ENCODE measurements at places on chromosomes 5 and 9.
A peak's percentile ranks its signal among the peaks of the same experiment; 100 is the strongest.

DNA sequence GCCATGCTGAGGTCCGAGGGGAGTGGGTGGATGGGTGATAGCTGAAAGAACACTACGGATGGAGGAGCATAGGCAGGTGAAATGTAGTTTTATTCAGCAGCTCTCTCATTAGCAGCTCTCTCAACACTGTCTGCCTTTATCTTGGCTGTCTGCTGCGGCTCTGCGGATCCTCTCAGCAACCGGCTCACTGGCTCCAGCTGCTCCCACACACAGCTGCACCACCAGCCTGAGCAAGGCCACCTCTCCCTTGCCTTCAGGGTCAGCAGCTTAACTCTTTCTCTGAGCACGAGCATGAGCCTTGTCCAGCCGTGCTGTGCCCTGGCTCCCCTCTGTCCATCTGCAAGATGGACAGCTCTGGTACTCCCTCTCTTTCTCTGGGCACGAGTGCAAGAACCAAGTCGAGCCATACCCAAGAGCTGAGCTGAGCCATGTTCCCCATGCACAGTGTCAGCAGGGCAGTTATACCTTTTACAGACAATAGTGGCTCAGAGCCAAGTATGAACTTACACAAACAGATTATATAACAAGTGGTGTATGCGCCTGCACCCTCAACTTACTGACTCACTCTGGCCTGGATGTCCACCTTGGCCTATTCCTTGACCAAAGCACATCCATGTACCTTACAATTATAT lies 108.5 kb downstream of the MACIR start:
- DNase-seq, result no peak

DNA sequence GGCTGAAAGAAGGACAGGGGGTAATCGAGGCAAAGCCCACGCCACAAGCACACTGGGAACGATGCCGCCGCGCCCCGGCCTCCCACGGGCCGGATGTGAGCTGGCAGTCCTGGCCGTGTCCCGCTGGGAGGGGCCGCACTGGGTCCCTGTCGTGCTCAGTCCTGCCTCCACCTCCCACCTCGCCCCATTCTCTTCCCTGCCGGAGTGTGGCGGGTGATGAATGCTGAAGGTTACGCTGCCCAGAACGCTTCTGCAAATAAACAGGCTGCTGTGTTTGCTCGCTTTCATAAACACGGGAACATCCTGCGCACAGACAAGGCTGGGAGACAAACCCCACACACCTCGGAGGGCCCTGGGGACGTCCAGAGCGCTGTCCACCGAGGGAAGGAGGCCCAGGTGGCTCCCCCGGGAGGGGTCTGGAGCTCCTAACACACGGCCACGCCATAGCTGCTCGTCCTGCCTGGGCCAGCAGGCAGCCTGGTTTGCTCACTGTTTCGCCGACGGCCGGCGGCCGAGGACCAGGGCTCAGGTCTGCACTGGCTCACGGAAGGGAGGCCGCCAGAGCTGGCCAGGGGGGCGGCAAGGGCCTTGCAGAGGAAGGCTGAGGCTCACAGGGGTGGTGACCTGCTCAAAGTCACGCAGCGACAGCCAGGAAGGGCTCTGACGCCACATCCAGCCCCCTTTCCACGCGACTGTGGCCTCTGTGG lies 2.3 kb downstream of the DNLZ start:
- DNase-seq, result no peak

GRCh38 chr9:136484153-136485048 lies 1.6 kb upstream of the SEC16A start:
- peak; percentile 17 for DNase-seq

GRCh38 chr5:78600687-78601414 lies 47.7 kb downstream of the LHFPL2 start:
- DNase-seq, result no peak

DNA sequence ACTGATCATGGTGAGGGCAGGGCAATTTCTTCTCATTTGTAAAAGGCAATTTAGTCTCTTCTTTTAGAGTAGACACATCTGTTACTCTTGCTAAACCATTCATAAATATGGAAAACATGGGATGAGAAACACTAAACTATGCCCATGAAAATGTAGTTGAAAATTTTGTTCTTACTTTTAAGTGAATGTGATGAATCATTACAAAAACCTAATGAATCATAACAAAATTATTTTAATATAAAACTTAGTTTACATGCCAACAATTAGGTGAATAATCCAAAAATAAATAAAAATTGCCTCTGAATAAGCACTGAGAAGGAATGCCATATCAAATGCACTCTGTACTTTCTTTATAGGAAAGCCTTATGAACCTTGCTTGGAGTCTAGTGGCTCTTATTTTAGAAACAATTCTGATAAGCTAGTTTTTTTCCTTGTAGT lies 297.7 kb upstream of the EFNA5 start:
- DNase-seq, result no peak

GRCh38 chr5:27592231-27592630 lies 553.8 kb upstream of the CDH9 start:
- no peak for DNase-seq

- DNase-seq, result no peak
Measured at GRCh38 chr5:7576023-7576715, 180.2 kb downstream of the ADCY2 start.

DNA sequence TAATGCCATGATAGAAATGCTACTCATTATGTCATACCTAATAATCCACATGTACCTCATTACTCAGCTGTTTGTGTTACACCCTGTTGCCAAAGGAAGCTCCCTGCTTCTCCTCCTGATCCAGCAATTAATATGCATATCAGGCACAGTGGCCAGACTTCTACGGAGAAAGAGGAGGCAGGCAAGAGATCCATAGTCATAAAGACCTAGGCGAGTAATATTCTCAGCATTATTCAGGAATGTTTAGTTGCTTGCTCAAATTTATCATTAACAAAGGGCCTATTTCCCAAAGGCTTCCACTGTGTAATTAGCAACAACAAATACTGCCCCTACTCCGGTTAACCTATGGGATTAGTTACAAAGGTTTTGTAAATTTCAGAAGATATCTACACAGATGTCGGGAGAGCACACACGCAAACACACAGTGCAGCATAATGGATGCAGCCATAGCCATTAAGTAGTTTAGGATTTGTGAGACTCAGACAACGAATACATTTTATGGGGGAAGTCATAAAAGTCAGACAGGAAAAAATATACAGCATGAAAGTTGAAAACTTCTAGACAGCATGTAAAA lies 192.6 kb downstream of the EFNA5 start:
- DNase-seq, result no peak

DNA sequence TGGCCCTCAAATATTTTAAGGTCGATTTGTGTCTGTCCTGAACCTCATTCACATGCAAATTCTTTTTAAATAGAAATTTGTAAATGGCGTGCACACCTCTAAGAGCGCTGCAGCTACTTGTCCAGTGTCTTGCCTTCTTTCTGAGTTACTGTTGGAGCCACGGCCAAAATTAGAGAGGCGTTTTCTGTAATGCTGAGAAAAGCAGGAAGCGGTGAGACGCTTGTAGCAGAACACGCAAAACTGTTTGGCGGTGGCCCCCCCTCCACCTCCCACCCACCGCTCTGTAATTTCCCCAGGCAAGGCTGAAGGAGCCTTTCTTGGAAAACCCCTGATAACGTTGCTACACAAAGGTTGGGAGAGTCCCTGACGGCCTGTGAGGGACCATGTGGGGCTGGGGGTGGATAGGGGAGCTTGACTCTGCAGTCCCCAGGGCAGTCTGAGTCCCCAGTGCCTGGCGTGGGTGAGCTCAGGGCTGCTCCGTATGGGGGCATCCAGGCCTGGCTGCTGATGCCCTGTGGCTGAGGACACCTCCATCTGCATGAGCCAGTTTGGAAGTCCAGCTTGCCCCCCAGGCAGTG lies 96.5 kb downstream of the GADD45G start:
- DNase-seq, result peak; percentile 46

- DNase-seq, result no peak
Measured at GRCh38 chr5:91103353-91104061, 279.6 kb downstream of the ARRDC3 start.

DNA sequence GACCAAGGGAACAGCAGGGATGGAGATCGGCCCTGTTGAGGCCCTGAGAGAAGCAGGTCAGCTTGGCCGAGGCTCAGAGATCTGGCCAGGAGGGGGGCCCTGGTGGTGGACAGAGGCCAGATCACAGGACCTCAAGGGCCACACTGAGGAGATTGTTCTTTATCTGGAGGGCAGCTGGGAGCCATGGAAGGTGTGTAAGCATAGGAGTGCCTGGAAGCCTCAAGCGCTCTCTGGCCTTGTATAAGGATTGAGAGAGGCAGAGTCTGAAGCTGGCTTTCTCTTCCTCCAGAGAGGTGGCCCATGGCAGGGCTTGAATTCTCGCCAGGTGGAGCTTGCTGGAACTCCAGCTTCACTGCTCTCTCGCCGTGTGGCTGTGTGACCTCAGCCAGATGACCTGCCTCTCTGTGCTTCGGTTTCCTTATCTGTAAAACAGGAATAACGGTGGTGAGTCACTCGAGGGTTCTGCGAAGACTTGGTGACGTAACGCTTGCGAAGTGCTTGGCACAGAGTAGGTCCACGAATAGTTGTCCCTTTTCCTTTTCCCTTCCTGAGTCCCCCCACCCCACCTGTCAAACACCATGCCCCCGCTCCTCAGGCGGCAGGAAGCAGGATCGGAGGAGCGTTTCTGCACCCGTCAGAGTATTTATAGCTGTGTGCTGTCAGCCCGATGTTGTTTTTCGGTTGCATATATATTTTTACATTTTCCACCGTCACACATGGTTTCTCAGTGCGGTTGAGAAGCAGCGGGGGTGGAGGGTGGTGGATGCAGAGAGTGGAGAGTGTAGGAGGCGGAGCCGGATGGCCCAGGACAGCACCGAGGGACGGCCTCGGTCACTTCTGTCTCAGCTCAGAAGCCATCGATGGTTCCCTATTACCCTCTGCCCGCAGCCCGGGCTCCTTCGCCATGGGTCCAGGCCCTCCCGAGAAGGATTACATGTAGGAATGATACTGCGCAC lies 17.0 kb upstream of the CRB2 start:
- peak; percentile 8 for DNase-seq

DNA sequence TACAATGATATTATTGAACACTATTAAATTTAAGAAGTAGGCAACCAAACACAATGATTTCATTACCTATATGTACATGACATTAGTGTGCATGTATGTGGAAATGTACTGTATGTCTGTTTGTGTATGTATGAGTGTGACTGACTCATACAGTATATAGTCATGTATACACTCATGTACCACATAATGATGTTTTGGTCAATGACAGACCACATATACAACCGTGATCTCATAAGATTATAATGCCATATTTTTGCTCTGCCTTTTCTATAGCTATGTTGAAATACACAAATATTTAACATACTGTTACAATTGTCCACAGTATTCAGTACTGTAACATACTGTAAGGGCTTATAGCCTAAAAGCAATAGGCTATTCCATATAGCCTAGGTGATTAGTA lies 19.7 kb downstream of the SVEP1 start:
- DNase-seq, result no peak

- DNase-seq, result no peak
Measured at GRCh38 chr5:96648593-96648992, 13.6 kb upstream of the CAST start.

GRCh38 chr5:118722122-118723020 lies 266.0 kb downstream of the DTWD2 start:
- no peak for DNase-seq

DNA sequence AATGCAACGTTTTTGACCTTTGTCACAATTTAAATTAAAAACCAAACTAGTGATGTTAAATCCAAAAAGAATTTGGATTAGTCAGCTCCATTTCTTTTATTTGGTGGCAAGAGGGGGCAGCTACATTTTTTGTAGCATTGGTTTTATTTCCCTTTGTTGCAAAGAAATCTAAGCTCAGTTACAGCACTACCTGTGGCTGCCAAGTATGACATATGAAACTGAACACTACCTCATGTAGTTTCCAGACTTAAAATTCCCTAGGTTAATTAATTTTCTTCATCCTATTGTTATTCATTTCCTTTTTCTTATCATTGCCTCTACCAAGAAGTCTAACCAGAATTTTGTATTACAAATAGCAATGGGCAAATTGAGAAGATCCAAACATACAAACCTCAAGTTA lies 393.5 kb downstream of the BRINP1 start:
- DNase-seq, result no peak

- no peak for DNase-seq
Measured at GRCh38 chr5:180343831-180344695, 9.1 kb downstream of the GFPT2 start.

- DNase-seq, result no peak
Measured at GRCh38 chr5:170407062-170407461, 17.9 kb upstream of the KCNMB1 start.

DNA sequence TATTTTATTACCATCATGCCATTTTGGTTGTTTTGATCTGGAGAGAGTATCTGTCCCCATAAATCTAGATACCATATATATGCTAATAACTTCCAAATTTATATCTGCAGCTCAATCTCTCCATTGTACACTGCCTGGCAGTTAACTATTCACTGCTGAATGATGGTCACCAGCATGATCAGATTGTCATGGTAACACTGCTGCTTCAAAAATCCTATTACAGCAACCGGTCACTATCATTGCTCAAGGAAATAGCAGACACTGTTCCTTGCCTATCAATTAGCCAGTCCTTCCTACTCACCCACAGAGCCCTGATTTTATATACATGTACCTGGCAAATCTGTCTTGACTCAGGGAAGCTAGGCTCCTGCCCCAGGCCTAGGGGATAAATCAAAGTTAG lies 11.5 kb downstream of the REEP5 start:
- no peak for DNase-seq

DNA sequence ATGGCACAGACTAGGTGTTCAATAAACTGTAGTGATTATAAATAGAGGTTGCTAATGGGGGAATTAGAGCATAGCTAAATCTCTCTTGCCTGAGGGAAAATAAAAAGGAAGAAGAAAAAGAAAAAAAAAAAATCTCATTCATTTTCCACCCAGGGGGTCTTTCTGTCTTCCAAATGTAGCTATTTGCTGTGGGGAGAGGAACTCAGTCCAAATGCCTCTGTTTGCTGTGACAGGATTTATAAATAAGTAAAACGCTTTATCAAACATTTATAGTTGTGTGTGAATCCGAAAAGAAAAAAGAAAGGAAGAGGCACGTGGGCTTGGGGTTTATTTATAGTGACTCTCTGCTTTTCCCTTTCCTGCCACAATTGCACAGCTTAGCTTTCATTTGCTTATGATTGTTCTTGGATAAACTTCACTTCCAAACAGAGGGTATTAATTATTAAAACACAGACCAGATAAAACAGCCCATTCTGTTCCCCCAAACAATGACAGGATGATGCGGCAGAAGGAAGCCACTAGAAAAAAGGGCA lies 245.7 kb downstream of the ASTN2 start:
- DNase-seq, result no peak

- no peak for DNase-seq
Measured at GRCh38 chr9:37410969-37411785, 11.3 kb upstream of the GRHPR start.

GRCh38 chr5:174736331-174736721 lies 11.9 kb downstream of the MSX2 start:
- DNase-seq, result no peak

DNA sequence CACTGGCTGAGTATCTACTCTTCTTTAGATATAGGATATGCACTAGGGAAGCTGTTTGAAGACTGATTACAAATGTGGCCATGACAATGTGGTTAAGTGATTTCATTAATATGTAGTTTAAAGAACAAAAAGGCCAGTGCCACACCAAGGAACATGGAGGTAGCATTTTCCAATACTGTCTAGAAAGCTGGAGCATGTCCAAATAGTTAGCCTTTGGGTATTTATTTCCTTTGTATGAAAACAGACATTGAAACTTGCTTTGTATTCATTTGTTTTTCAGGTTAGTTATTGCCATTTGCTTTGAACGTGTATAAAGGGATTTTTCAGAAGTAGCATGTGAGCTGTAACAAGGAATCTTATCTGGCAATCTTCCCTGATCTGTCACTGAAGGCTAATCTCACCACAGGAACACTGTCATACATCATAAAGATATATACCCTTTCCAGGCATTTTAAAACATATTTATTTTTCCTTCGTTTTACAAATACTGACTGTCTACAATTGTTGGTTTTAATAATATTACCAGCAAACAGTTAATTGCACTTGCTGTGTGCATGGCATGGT lies 93.4 kb downstream of the PLPPR1 start:
- DNase-seq, result no peak

Measured in T-helper 9 cell (primary cell).